IPS DF 6.9 (cell line): ENCODE measurements at places on chromosomes 12 and 14.

GRCh38 chr14:105151084-105151837, 17.3 kb downstream of the JAG2 start:
- no peak for DNase-seq

GRCh38 chr12:109098651-109099050, 1.3 kb downstream of the UNG start:
- no peak for DNase-seq

DNA sequence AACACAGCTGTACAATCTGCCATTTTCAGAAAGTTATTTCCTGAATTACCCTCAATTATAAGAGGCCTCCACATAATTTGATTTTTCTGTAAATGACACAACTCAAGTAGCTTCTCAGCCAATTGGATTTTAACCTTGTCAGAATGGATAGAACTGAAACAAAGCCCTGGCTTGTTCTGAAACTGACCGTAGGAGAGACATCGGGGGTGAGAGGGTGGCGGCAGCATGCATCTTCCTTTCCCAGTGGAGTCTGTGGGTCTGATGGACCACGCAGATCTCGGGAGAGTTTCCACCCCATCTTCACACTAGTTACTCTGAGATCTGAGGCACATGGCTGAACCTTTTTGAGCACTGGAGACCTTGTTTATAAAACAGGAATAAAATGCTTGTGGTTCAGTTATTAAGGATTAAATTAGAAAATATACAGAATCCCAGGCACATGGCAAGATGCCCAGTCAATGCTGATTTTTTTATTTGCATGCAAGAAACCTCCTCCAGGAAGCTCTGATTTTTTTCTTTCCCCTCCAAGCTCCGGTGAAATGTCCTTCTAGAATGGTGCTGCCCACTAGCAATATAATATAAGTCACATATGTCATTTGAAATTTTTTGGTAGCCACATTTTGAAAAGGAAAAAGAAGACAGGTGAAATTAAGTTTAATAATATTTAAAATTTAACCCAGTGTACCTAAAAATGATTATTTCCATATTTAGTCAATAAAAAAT, 153.9 kb downstream of the CHST11 start:
- no peak for DNase-seq

DNA sequence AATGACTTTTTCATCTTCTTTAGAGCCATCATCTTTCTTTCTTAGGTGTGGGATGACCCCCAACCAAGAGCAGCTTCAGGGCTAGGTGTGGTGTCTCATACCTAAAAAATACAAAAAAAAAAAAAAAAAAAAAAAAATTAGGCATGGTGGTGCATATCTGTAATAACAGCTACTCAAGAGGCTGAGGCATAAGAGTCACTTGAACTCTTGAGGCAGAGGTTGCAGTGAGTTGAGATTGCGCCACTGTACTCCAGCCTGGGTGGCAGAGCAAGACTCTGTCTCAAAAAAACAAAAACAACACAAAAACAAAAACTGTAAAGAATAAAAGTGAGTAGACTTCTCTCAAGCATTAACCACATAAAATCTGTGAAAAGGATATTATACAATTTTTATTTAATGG, 8.0 kb upstream of the ATF7IP start:
- no peak for DNase-seq
